ENCODE measurements at places on chromosomes 5 and 9.

DNA sequence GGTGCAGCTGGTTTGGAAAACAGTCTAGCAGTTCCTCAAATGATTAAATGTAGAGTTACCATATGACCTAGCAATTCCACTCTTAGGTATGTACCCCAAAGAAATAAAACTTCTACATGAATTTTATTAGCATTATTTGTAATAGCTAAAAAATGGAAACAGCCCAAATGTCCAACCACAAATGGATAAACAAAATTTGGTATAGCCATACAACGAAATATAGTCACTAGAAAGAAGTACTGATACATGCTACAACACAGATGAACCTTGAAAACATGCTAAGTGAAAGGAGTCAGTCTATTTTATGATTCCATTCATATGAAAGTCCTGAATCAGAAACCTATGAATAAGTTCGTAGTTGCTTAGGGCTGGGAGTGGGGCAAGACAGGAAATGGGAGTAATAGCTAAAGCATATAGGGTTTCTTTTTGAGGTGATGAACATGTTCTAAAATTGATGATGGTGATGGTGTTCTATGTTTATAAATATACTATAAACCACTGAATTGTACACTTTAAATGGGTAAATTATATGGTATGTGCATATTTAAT lies 6.3 kb downstream of the GDF9 start:
- DNase-seq = no peak

- no peak for DNase-seq
Observed at GRCh38 chr5:171805746-171806145, 20.1 kb downstream of the SMIM23 start.

- DNase-seq = no peak
Observed at GRCh38 chr5:54251981-54252380, 58.4 kb downstream of the ARL15 start.

DNA sequence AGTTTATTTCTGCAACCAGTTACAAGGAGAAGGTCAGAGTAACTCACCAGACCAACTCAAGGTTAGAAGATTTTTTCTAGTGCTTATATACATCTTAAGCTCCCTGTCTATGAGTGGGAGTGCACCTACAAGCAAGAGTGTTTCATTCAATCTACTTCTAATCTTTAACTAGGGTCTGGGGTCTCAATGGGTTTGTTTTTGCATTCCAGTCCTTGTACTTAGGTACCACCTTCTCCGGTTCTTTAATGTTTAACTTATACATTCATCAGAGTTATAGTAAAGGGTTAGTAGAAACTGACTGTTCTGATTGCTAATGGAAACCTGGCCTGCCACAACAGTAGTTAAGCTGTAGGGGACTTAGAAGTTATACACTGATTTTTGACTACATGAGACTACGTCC lies 271.7 kb downstream of the HTR1A start:
- DNase-seq = no peak

DNA sequence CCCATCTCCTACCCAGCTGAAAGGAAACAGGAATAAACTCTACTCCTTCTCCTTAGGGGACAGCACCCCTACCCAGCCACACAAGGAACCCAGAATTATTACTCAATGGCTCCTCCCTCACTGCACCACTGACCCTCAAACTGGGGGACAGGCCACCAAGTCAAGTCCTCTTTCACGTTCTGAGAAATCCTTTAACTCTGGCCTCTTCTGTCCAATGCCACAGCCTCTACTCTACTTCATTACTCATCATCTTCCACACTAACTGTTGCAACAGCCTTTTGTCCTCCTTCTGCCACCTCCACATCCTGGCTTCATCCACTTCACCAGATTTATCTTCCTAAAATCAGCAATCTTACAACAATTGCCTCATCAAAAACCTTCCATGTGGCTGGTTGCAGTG lies 6.8 kb downstream of the TTC39B start:
- no peak for DNase-seq

- no peak for DNase-seq
Observed at GRCh38 chr5:171757853-171758535, 27.6 kb upstream of the SMIM23 start.

DNA sequence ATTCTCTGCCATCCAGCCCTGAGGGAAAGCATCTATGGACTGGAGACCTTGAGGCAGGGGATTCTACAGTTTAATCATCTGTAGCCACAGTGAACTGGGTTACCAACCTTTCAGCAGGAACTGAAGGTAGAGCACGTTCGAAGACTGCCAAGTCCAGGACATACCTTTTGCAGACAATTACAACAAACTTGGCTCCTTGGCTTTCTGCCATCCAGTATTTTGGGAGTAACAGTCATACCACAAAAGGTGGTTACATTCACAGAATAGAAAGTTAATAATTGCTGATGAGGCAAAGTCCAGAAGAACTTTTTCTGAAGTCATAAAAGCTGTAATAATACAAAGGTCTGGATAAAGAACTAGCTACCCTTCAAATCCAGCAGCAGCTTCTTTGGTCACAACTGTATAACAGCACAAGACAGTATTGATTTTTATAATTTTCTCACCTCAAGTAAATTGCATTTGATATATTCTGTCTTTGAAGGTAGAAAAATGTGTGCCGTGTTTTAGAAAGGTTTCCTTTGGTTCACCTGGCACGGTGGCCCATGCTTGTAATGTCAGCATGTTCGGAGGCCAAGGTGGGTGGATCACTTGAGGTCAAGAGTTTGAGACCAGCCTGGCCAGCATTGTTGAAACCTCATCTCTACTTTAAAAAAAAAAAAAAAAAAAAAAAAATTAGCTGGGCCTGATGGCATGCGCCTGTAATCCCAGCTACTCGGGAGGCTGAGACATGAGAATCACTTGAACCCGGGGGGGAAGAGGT lies 236.6 kb downstream of the NR3C1 start:
- DNase-seq = no peak

DNA sequence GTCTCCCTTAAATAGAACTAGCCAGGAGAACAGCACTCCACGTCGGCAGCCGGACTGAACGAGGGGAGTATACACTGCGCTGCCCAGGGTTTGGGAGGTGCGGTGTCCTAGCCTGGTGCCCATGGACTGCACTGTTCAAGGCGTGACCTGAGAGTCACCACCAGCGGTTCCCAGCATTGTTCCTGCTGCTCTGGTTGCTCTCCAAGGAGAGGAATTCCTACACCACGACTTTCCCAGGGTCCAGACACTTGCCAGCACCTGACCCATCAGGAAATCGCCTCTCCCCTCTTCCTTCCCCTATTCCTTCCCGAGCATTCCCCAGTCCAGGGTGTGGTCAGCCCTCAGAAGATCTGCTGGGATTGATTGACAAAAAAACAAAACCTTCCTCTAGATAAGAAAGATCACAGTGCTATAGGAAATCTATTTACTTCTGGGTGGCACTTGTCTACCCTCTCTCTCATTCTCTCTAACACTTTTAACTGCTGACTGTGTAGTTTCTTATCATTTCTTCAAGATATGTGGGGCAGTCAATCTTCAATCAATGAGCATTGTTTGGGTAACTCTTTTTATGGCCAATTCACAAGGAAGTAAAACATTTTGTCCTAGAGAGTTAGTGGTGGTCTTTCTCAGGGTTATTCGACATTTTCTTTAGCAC lies 297.8 kb upstream of the ACTBL2 start:
- no peak for DNase-seq

DNA sequence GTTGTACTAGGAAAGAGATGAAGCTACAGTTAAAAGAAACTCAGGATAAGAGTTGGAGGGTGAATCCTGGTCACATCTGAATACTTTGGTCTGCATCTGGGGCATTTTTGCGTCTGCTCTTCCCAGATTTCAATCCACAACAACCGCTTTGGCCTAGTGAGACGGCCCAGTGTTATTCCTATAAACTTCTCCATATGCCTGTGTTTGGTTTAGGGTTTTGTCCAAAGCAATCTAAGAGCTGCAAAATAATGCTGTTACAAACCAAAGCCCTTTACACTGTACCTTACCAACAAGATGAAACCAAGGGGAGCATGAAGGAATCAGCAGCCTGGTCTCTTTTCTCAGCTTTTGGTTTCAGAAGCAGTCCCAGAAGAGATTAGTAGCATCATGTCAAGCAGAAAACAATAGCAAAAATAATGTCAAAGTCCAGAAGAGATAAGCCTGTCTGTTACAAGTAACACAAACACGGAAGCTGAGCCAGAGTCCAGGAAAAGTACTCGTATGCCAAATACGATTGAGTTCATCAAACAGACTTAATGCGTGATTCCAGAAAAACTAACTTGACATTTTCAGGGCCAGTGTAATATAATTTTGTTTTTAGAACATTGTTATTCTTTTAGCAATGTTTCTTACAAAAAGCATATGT lies 379.9 kb upstream of the ACO1 start:
- DNase-seq = no peak

DNA sequence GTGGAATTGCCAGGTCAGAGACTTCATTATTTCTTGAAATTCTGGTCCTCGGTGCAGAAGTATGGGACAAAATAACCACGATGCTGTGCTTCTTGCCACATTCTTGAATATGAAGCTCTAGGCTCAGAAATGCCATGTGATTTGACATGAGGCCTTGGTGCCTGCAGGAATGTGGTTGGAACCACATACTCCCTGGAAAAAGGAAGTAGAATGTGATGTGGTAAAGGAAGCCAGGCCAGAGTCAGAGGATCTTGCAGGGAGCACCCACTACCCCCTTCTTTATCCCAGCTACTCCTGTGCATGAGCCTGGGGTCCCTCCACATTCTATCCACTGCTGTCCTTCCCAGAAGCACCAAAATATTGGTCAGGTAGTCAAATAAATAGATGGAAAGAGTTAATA lies 80.9 kb downstream of the FOXD1 start:
- DNase-seq = no peak

GRCh38 chr5:158273035-158273434 lies 414.1 kb upstream of the CLINT1 start:
- no peak for DNase-seq

DNA sequence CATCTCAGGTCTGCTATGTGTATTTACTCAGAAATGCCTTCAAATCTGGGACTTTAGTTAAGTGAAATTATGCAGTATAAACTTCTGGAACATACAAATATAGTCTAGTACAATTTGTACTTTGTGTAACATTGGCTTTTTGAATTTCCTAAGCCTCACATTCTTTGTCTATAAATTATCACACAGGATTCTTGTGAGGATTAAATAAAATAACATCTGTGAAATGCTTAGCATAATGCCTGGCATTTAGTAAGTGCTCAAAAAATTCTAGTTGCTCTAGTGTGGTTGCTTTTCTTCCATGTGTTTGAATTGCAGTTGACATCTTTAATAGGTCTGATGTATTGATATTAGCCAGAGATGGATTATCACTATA lies 2.6 kb downstream of the HMMR start:
- no peak for DNase-seq

DNA sequence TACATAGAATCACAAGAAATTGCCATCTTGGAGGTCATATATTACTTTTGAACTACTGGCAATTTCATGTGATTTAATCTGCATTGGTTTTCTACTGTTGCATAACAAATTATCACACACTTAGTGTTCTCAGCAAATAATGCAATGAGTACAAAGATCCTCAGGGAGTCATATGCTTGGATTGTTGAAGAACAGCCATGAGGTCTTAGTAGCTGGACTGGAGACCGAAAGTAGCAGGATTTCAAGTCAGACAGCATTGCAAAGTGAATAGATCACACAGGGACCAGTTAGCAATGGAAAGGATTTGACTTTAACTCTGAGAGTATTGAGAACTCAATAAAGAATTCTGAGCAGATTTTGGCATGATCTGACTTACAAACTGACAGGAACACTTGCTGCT lies 32.2 kb upstream of the FRMD3 start:
- no peak for DNase-seq
